ENCODE measurements at places on chromosomes 3 and 15.
A peak's percentile ranks its signal among the peaks of the same experiment; 100 is the strongest.

GRCh38 chr3:31858439-31858838 lies 122.6 kb downstream of the OSBPL10 start:
- no peak for DNase-seq

GRCh38 chr3:124615896-124616543 lies 114.2 kb upstream of the UMPS start:
- no peak for DNase-seq

DNA sequence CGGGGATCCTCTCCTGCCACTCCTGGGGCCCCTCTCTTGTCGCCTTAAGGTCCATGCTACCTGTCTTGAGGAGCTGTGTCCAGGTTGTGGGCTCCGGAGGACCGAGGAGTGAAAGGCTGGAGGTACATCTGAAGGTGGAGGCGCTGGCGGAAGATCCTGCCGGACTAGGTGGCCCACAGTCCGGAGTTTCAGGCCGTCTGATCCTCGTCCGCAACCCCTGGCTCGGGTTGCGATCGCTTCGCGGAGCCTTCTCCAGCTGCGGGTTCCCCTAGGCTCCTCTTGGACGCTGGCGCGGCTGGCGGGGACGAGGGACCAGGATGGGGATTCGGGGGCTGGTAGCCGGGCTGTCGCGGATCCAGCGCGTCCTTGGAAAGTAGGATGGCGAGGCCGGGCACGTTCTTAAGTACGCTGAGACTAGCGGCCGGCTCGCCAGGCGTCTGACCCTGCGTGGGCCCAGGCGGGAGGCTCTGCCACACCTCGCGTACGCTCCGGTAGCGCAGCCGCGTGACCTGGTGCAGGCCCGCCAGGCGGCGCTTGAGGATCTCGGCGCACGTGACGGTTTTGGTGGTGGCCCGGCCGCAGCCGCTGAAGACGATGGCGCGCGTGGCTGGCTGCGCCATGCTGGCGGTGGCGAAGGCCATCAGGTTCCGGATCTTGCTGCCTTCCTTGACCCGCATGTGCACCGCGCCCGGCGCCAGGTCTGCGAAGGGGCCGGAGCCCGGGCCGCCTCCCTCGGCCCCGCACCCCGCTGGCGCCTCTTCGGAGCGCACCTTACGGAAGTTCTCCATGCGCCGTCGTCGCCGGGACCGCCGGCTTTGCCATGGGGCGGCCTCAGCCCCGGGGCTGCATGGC lies 550 bp downstream of the RPP25 start:
- peak; percentile 71 for DNase-seq

- DNase-seq = no peak
These were observed 7.8 kb upstream of the RFX7 start for GRCh38 chr15:56251315-56252095.

DNA sequence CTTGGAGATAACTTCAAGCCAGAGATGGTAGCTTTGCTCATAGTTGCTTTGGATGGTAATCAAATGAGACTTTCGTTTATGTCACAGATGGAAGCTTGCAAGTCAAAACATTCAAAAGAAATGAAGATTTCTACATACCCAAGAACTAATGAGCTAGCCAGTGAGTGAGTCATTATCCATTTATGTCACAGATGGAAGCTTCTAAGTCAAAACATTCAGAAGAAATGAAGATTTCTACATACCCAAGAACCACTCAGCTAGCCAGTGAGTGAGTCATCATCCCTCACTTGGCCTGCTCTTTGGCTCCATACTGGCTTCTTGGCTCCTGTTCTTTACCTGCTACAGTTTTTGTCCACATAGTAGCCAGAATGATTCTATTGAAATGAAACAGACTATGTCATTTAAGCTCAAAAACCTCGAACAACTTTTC lies 559.8 kb upstream of the CBLB start:
- peak; percentile 88 for DNase-seq

- peak; percentile 34 for DNase-seq
These were observed 683 bp upstream of the CACNA2D3 start for GRCh38 chr3:54121414-54122323.

GRCh38 chr15:70532531-70533186 lies 230.7 kb downstream of the UACA start:
- DNase-seq = no peak

- DNase-seq = no peak
These were observed 6.0 kb downstream of the TMEM266 start for GRCh38 chr15:76065793-76066192.

DNA sequence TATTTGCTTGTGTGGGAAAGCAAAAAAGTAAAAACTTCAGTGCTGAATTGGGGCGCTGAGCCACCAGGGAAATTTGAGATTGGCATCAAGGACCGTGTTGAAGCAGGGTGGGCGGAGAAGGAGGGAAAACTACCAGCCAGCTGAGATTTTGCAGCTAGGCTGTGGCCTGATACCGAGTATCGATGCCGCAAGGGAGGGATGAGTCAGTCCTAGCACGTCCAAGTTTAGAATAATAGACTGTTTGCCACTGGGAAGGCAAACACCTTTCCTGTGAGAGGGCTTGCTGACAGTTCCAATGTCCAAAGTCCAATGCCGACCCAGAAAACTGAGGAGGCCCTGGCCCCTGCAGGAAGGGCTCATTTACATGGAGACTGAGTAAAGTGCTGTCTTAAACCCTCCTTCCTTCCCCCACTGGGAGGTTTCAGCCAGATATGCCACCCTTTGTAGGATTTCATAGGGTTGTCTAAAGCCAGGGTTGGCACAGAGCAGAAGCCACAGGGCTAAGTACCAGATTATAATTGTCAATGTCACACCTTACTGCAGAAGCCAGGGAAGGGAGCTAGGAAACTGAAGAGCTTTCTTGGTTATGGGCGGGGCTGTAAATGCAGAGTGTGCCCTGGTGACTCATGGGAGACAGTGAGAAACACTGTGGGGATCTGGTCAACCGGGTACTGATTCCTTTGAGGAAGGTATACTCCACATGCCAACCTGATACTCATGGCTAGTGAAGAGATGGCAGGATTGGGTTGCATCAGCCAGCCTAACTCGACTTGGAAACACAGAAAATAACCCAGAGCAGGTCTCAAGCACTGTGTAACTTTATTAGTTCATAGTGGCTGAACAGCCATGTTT lies 28.4 kb upstream of the PIK3CB start:
- DNase-seq = peak; percentile 82

- peak; percentile 98 for DNase-seq
These were observed at the start of gene COPG1 for GRCh38 chr3:129249284-129250065. Gene COPG1, plus strand, starts transcription at chr3:129249606. Its CDS starts 104 bp downstream, at chr3:129249710.

- DNase-seq = no peak
These were observed 144.9 kb upstream of the PLAAT1 start for GRCh38 chr3:193096076-193096475.

DNA sequence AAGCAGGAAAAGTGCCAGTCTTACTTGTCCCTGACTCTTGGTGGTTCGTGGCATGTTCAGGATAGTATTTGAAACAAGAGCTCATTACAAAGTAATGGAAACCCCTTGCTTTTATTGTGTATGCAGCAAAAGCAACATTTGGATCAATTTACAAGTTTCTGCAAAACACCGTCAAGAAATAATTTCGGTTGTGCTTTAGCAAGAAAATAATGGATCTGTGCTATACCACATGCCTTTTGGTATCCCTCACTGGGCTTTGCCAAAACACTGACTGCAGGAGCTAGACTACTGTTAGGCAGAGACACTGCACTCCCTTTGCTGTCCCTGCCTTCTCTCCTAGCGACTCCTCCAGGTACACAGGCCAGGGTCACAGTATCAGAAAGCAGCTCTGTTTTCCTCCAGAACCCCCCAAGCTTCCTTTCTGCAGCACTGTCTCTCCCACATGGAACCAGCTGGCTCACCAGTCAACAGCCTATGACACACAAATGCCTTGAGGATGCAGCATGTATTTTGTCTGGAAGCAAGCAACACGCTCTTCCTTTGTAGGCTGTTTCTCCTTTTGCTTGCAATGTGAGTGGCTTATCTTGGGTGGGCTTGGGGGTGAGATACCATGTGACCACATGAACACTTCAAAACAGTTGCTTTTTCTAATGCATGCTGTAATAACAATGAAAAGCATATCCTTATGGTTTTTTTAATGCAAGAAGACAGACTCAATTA lies 111.4 kb downstream of the PGPEP1L start:
- peak; percentile 63 for DNase-seq

DNA sequence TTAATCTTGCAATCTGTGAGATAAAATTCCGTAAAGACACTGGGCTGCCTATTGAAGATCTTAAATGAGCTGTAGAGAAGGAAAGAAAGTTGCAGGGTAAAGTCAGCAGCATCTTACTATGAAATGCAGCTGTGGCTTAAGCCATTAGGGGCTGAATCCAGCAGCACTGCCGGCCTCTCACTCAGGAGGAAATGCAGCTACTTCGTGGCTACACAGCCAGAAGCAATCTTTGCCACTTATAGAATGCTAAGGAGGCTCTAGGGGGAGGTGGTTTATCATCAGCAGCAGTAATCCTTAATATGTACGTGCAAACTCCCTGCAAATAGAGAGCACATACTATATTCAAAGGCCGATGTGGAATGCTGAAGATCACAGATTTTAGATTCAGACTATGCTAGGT lies 19.1 kb upstream of the MCTP2 start:
- DNase-seq = no peak

GRCh38 chr3:185176750-185177359 lies 24.0 kb upstream of the C3orf70 start:
- peak; percentile 54 for DNase-seq

- peak; percentile 88 for DNase-seq
These were observed 57.8 kb downstream of the NEK10 start for GRCh38 chr3:27311400-27311799.

DNA sequence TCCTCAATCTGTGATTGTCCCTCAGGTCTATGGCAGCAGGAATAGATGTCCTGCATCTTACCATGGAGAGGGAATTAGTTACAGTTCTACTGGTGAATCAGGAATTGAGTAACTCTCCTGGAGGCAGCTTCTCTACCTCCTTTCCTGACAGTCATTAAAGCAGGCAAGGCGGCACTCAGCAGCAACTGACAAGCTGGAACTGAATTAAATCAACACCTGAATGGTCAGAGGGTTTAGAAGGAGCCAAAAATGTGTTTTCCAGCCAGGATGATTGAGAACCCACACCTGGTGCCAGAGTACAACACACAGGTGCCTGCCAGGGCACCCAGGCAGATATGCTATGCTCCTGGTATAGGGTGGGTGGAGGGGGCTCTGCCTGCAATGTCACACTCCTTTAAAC lies 43.1 kb upstream of the TIPARP start:
- DNase-seq = no peak

DNA sequence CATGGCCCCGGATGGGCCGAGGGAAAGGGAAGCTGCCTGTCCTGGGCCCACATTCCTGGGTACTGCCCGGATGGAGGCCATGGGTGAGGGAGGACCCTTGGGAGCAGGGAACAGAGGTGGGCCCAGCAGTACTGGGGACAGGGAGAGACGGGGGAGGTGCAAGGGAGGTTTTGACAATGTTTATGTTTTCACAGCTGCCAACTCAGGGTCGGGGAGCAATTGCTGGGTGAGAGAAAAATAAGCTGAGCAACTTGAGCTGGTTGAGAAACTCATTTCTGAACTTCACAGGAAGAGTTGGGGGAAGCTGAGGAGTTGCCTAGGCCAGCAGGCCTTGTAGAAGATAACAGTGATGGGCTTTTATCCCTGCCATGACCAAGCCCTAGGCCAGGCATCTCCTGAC lies 11.1 kb upstream of the TSPAN3 start:
- no peak for DNase-seq

DNA sequence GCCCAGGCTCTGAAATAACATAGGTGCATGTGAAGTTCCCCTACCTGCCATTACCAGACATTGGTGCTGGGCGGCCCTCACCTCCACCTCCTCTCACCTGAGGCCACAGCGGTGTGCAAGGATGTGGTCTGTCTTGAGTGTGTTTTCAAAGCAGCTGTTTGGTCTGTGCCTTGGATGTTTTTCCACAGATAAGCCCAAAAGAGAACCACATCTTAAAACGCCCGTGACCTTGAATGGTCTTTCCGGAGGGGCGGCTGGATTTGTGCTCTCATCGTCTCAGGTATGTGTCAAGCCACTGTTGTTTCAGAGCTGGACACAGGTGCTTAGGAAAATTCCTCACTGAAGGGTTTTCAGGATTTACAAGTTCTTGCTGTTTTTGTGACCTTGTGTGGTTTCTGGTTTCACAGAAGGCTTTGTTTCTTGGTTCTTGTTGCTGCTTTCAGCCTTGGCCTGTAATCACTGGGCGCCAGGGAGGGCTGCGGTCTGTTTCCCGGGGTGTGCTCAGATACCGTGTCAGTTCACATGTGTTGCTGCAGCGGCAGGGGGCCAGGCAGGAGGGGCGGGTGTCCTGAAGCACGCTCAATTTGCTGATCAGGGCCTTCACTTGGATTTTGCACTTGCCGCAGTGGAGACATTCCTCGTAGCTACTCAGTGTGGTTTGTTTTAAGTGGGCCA lies 128.4 kb downstream of the IGF1R start:
- peak; percentile 79 for DNase-seq

- no peak for DNase-seq
These were observed 93.7 kb upstream of the TSC22D2 start for GRCh38 chr3:150314248-150315004.

GRCh38 chr3:65545429-65545828 lies 493.3 kb downstream of the MAGI1 start:
- DNase-seq = peak; percentile 22

GRCh38 chr15:22933641-22934061 lies 46.5 kb downstream of the CYFIP1 start:
- no peak for DNase-seq

DNA sequence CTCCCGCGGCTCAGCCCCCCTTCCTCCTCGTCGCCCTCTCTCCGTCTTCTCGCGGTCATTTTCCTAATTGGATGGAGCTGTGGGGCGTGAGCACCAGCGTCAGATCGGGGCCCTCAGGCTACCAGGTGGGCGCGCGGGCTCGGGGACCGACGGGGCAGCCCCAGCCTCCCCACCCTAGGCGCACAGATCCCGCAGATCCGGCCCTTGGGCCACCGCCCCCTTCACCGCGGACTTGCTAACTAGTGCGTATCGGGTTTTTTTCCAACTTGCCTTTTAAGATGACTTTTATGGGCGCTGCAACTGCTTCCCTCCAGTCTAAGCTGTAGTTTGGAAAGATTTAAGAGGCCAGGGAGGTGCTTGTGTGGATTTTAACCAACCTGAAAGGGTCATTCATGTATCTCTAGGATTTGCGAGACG lies 1.3 kb downstream of the ZNF710 start:
- peak; percentile 55 for DNase-seq

- DNase-seq = no peak
These were observed 124.3 kb upstream of the EIF1B start for GRCh38 chr3:40185029-40185695.

GRCh38 chr3:129230311-129231019 lies 18.9 kb upstream of the COPG1 start:
- peak; percentile 62 for DNase-seq

DNA sequence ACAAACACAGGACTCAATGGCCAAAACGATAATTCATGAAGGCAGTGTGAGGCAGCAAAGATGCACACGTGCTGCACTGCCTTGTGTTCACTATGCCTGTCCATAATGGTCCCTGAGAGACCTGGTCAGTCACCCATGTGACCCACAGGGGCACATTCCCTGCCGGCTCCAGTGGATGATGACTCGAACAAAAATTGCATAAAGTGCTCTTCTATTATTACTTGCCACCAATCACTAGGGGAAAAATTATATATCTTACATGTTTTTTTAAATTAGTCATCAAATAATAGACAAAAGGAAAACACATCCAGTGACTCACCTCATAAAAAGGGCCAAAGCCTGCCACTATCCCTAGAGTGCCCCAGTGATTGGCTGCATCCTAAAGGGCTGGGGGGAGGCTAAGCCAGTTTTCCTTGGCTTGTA lies 47.5 kb downstream of the UBP1 start:
- DNase-seq = peak; percentile 85
